Suppressor macrophage treated with lipopolysaccharide for 1 hour (primary cell): ENCODE measurements at places on chromosomes 6 and 20.

DNA sequence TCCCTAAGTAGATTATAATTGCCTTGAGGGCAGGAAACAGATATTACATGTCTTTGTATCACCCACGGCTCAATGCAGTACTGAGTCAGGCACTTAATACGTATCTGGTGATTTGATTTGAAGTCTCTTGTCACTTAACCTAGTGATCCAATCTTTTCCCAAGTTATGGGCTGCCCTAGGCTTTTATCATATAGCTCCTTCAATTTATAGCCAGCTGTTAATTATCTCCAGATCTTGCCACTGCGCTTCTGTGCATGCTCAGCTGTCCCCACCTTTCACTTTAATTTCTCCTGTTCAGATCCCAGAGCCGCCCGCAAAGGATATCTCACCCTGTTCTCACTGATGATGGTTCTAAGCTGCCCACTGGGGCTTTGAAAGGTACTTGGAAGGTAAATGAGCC, 41.9 kb downstream of the SNHG17 start:
- no peak for DNase-seq

DNA sequence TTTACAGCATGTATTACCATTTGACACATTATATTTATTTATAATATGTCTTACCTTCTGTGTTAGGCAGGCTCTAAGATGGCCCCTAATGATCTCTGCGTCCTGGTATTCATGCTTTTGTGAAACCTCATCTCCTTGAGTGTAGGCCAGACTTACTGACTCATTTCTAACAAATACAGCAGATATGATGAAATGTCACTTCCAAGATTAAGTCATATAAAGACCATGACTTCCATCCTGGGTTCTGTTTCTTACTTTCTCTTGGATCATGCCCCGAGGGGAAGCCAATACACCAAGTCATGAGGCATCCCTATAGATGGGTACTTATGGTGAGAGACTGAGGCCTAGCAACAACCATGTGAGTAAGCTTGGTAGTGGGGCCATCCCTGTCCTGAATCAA, 30.2 kb downstream of the ZHX3 start:
- no peak for DNase-seq

GRCh38 chr6:30447237-30447636, 42.1 kb upstream of the HLA-E start:
- no peak for DNase-seq

GRCh38 chr6:134031696-134032255, 20.6 kb downstream of the SLC2A12 start:
- no peak for DNase-seq

- no peak for DNase-seq
These were observed 939 bp downstream of the TGM3 start for GRCh38 chr20:2296524-2297356.

DNA sequence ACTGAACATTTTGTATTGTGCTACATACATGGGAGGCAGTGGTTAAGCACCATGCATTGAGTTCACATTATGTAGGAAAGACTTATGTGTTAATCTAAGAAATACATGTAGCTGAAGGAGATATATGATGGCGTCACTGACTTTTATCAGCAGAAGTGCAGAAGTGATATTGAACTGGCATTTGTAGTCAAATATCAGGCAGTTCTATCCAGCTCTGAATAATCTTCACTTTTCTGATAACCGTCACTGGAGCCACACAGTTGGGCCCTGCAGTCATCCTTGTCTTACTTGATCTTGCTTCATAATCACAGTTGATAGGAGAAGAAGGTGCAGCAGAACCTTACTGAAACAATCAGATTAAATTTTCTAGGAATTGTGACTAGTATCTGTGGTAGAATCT, 26.4 kb downstream of the CRISP1 start:
- no peak for DNase-seq

DNA sequence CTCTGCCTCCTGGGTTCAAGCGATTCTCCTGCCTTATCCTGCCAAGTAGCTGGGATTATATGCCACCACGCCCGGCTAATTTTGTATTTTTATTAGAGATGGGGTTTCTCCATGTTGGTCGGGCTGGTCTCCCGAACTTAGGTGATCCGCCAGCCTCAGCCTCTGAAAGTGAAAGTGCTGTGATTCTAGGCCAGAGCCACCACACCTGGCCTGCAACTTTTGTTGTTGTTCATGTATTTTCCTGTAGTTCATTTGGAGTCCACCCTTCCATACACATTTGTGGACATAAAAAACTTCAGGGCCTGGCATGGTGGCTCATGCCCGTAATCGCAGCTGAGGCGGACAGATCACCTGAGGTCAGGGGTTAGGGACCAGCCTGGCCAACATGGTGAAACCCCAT, 14.5 kb downstream of the HSPA1B start:
- DNase-seq: no peak

GRCh38 chr20:39736434-39737327, 774.5 kb downstream of the DHX35 start:
- no peak for DNase-seq

- no peak for DNase-seq
These were observed 245.3 kb downstream of the TBXT start for GRCh38 chr6:165922309-165922794.

- no peak for DNase-seq
These were observed 80.3 kb downstream of the TBC1D7 start for GRCh38 chr6:13248053-13248452.

DNA sequence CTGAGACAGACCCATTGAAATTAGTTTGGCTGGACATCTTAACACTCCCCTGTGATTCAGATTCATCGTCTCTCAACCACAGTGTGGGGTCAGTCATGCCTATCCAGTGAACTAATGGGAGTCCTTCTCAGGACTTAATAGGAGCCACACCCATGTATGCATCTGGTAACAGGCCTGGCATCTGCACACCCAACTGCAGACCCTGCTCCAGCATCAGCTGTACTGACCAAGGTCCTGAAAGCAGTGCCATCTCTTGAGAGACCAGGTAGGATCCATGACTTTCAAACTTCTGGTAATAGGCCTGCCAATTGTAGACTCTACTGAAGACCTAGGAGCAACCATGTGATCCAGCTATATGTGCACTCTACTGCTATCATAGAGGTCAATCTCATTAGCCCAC, 363.6 kb upstream of the POU3F2 start:
- DNase-seq: no peak

DNA sequence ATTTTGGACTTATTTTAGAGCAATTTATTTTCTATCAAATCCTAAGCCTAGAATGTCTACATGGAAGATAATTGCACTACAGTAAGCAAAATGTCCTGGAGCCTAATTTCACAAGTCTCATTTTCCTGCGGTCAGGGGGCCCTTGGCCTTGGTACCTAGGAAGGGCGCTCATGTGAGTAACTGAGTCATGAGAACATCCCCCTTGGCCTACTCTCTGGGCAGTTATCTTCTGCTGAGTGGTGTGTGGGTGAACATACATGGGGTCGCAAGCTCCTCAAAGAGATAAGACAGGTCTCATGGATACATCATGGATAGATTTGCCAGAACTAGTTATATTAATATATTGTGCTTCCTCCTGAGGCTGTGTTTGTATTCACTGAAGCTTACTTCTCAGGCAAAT, 211.2 kb upstream of the MARCKS start:
- peak; percentile 44 for DNase-seq

- DNase-seq: no peak
These were observed 504.0 kb downstream of the RFPL4B start for GRCh38 chr6:112851146-112851545.

GRCh38 chr20:58453391-58453790, 61.8 kb downstream of the APCDD1L start:
- no peak for DNase-seq

GRCh38 chr20:60008130-60008808, 50.0 kb downstream of the CDH26 start:
- DNase-seq: peak; percentile 75

DNA sequence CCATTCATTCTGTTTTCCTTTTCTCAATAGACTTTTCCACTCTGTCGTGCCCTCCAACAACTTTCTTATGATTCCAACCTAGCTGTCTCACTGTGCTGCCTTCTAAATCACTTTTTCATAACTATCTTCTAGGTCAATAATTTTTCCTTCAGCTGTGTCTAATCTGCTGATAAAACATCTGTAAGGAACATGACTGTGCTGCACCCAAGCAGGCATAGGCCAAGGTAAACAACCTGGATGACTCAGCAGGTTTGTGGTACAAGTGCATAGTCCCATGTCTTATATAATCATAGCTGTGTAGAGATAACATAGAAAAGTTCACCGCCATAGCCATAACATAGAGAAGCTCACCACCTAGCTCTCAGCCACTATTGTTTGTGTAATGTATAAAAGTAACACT, 332.3 kb downstream of the PLCB1 start:
- no peak for DNase-seq

GRCh38 chr6:80156221-80156620, 49.8 kb downstream of the BCKDHB start:
- no peak for DNase-seq

- no peak for DNase-seq
These were observed 4.2 kb downstream of the MICAL1 start for GRCh38 chr6:109451376-109451775.

DNA sequence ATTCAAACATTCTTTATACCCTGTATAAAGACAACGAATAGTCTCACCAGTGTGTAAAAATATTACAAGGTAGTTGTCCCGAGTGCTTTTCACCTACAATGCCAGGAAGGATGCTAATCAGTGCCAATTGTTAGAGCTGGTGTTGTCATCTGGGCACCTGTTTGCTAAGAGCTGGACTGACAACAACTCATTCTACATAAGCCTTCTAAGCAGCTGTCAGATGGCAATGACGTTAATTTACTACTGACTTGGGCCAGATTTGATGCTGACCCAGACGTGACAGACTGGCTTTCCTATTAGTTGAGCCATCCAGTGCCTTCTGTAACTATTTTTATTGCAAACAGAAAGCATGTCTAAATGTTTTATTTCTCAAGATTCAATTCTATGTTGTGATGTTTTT, 355.2 kb downstream of the ADGRB3 start:
- no peak for DNase-seq

DNA sequence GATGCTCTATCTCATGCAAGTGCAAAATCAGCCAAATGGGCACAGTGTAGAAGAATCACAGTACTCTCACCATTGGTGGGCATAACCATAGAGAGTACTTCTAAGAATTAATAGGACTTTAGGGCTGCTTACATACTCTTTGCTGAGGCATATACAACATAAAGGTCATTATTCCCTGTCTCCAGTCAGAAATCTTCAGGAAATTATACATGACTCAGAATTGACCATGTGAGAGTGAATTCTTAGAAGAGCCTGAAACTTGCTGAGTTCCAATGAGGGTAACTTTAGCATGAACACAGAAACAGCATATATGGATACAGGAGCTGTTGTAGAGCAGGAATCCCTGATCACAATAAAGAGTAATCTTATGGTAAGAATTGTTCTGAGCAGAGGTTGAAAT, 498.7 kb downstream of the TENT5A start:
- no peak for DNase-seq

DNA sequence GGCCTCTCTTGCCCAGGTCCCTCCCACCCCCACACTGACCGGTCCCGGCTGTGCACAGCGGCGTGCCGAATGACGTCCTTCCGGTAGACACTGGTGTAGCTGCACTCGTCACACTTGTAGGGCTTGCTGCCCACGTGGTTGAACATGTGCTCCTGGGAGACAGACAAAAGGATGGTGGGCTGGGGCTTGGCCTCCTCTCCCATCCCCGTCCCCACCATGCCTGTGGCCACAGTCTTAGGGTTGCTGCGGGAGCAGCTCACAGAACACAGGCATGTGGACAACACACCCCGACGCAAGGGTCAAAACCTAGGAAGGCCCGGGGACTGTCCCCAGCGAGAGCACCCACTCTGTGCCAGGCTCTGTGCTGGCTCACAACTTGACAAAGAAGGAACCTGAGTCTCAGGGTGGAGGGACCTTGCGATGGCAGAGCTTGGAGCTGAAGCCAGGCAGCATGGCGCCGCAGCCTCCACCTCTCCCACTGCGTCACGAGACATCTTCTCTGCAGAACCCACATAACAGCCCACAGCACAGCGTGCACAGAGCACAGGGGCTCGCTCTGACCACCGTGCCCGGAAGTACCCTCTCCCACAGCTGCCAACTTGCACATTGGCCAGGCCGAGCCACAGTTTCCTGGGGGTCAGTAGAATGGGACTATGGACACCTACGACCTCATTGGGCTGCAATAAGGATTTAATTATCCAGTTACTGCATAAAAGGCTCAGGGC, 9.8 kb downstream of the ZNF335 start:
- no peak for DNase-seq

DNA sequence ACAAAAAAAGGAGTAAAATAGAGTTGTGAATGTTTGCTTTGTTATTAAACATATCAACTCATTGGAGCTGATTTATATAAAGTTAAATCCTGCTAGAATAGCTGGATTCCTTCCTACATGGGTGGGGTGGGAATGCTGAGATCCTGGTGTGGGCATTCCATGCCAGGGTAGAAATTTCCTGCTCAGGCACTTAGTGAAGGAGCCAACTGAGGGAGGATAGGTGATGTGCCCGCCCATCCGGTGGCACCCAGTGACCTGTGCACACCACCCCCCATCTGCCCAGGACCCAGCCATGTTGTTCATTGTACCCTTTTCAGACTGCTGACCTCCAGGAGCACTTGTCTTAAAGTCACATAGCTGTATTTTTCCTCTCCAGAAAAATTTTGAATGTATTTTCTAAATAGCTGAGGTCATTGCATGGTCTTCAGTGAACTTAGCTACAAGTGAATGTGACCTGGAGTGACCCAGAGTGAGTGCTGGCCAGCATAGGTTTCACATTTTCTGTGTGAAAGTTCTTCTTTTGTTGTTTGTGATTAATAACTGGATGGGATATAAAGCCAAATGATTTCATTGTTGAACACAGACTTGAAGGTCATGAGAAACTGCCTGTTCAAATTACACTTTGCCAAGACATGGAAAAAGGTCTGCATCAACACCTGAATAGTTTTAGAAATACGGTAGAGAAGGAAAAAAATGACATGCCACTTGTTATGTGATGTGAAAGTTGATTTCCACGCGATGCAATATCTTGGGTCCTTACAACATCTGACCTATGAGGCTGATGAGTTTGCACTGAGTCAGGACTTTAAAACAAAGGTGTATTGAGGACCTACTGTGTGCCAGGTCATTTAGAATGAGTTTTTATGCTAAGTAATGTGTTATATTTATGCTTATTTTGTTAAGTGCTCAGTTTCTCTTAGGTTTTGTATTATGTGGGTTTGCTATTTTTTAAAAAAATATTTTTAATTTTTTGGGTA, 77.2 kb downstream of the UTRN start:
- peak; percentile 89 for DNase-seq

DNA sequence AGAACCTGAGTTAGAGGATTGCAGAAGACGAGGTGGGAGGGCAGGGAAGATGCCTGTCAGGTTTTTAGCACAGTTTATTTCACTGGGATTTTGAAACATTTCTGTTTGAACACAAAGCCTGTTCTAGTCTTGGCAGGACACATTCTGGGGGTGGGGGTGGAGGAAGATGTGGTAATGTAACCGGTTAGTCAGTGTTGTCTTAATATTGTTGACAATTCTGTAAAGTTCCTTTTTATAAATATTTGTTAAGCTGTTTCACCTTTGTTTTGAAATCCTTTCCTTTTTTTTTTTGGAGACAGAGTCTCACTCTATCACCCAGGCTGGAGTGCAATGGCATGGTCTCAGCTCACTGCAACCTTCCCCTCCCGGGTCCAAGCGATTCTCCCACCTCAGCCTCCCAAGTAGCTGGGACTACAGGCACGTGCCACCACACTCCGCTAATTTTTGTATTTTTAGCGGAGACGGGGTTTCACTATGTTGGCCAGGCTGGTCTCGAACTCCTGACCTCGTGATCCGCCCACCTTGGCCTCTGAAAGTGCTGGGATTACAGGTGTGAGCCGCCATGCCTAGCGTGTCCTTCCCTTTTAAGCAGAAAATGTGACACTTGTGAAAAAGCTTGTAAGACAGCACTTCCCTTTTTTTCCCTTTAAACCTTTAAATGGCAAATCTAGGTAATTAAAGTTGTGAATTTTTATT, 20.2 kb downstream of the SLC9A8 start:
- DNase-seq: peak; percentile 65

GRCh38 chr6:165118736-165119135, 190.7 kb downstream of the C6orf118 start:
- DNase-seq: no peak
